ENCODE measurements at places on chromosomes 3 and 15.

DNA sequence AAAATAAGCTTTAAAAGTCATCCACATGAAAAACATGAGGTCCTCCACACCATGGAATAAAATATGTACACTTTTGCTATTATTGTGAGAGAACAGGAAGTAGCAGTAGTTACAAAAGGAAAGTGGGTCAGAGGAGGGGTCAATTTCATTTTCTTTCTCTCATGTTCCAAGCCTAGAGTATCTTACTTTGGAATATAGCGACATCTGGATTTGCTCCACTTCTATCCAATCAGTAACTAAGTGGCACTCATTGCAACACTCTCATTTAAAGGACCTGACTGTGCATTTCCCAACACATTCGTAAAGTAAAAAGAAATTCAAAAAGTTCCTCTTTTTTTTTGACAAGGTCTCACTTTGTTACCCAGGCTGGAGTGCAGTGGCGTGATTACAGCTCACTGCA is 637.3 kb downstream of the TUSC7 start:
- DNase-seq = no peak

- DNase-seq = no peak
Measured at GRCh38 chr15:70783610-70784022, 20.3 kb upstream of the UACA start.

GRCh38 chr3:38756892-38757291 is 59.1 kb downstream of the SCN10A start:
- no peak for DNase-seq

GRCh38 chr3:108388136-108389132 is 92.1 kb downstream of the HHLA2 start:
- DNase-seq = no peak

GRCh38 chr15:59369597-59369996 is 3.1 kb downstream of the MYO1E start:
- DNase-seq = no peak

DNA sequence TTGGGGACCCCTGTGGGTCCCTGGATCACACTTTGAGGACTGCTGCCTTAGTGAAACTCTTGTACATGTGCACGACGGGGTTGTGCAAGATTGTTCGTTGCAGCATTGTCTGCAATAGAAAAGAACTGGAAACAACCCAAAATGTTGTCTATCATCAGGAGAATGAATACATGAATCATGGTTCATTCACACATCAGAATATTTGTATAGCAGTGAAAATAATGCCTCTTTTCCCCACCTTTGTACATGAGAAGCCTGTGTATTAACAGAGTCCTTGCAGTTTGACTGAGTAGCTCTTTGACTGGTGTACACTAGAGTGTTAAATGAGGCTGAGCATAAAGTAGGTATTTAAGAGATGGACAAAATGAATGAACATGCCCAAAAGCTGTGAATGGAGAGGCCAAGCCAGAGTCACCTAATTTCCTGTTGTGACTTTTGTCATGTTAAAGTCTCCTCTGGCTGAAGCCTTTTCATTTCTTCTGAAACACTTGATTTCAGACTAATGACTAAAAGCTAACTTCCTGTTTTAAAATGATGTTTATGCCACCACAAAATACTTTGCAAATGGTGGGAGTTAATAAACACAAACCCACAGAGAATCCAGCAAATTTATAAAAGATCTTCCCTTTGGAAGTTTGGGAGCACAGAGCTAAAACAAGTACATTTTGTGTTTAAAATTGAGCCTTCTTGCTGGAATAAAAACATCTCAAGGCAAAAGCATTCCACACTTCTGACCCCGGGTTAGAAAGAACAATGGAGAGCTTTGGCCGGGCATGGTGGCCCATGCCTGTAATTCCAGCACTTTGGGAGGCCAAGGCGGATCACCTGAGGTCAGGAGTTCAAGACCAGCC is 20.6 kb upstream of the USP3 start:
- DNase-seq = no peak

- DNase-seq = no peak
Measured at GRCh38 chr3:73018790-73019441, 22.3 kb downstream of the PPP4R2 start.

- no peak for DNase-seq
Measured at GRCh38 chr15:47437491-47437890, 279.8 kb upstream of the SEMA6D start.

DNA sequence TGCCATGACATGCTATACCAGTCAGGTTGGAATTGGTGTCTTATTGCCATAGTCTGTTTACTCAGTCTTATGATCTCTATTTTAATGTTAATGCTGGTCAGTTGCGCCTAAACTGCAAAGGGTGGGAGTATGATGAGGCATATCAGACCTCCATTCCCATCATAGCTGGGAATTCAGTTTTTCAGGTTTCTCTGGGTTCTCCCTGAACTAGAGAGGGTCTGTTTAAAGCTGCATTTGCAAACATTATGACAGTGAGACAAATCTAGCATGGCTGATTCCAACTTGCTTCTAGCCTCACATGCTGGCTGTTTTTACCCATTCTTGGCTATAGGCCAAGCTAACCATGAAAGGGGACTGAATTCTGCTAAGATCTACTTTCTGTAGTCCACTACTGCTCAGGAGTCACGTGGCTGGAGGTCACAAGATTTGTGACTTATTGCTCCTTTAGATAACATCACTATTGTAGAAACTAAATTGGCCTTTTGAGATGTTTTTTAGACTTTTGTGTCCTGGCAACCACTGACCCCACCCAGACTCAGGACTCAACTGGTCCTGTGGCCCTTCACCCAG is 96.5 kb downstream of the TGFBR2 start:
- DNase-seq = no peak

DNA sequence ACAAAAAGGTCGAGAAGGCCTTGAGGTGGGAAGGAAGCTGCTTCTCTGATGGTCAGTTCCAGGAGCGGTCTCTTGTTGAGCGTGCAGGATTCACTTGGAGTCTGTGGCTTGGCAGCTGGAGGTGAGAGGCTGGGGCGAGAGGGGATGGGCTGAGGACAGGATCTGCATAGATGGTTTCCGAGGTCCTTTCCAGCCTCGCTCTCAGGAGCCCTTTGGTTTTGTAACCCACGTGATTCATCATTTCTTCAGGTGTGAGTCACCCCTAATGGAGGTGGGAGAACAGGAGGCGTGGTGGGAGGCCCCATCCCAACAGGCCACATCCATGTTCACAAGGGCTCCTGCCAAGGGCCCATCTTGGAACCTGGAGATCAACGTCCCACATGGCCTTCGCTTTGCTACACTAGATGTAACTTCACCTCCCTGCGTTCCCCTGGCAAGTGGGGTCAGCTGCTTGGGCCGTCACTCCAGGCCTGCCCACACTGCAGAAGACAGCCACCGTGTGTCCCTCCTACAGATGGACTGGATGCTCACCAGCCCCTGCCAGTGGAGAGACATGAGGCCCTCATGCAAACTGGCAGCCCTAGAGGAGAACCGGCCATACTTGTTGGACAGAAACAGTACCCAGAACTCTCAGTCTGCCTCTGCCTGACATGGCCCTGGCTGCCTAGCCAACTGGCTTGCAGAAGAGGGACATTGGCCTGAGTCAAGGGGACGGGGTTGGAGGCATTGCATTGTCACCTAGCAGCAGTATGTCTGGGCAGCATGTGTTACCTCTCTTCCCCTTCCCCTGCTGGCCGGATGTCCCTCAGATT is 1.6 kb upstream of the PCSK6 start:
- no peak for DNase-seq

- no peak for DNase-seq
Measured at GRCh38 chr3:119891944-119892721, 110.2 kb downstream of the NR1I2 start.

Measured in stimulated activated CD4-positive, alpha-beta T cell treated with anti-CD3 and anti-CD28 coated beads, Interleukin-15, amount 100 ng/mL, for 48 hours (primary cell).